ENCODE measurements at places on chromosomes 1 and 21.

DNA sequence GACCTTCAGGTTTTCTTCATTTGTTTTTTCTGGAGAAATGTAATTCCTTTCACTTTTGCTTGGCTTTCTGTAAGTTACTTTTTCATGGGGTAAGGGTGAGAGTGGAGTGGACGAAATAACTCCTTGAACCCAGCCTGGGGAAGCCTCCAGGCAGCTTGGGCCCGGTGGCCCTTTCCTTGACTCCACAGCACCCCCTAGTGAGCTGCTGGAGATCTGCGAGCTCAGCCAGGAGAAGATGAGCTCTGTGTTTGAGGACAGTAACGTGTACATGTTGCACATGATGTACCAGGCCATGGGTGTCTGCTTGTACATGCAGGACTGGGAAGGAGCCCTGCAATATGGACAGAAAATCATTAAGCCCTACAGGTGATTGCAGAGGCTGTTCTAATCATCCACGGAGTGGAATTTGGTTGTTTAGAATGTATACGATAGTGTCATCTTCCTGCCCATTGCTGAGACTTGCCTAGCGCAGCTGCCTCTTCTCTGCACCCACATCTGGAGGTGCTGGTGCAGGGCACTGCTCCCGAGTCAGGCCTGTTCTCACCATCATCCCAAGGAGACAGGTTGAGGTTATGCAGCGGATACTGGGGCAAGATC lies 51.0 kb downstream of the SMYD2 start:
- DNase-seq, result peak; percentile 55

GRCh38 chr21:40819071-40819900 lies 27.7 kb downstream of the DSCAM start:
- no peak for DNase-seq

GRCh38 chr1:212754680-212755079 lies 36.9 kb downstream of the NSL1 start:
- DNase-seq, result no peak

GRCh38 chr1:228045405-228045804 lies 37.1 kb upstream of the ARF1 start:
- DNase-seq, result no peak

GRCh38 chr21:28074676-28075075 lies 918.0 kb downstream of the LTN1 start:
- no peak for DNase-seq

GRCh38 chr21:34889320-34889675 lies 159.8 kb downstream of the RUNX1 start:
- peak; percentile 42 for DNase-seq

DNA sequence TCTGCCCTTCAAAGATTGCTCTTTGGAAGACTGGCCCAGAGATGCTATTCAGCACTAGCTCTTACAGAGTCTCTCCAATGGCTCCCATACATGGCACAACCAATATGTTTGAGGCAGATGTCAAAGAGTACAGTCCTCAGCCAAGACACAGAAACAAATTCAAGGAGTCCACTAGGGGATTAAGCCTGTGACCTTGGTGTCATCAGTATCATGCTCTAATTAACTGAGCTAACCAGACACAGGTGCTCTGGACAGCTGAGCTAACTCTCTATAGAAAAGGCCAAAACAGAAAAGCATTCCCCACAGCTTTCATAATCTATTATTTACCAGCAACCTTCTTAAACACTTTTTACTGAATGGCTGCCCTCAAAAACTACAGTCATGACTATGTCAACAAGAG lies 666.0 kb upstream of the PLXNA2 start:
- DNase-seq, result no peak

DNA sequence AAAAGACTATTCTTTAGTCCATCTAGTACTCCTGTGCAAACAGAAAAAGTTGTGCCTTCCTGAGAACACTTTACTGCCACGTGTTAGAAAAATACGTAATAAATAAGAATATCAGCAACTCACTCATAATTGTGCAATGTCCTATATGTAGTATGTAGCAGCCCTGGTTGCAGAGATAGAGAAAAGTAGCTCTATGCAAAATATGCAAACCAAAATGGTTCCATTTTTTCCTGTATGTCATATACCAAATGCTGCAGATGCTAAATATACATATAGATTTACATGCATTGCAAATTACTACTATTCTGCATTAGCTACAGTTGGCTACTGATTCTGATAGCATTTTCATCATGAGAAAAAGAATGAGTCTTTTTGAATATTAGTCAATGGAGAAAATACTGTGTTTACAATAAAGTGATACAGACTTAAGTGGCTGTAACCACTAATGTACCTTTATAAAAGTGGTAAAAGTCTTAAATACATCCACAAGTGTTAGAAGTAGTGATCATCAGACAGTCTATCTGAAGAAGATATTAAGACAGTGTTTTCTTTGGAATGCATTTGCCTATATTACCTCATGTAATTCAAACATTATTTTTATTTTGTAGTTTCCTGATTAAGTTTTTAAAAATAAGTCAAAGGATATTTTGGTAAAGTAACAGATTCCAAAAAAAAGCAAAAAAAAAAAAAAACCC lies 19.8 kb downstream of the NME7 start:
- no peak for DNase-seq

Measured in RWPE1 (cell line).